ENCODE measurements at places on chromosomes 1 and 21.

- no peak for DNase-seq
These were observed 25.5 kb downstream of the UTS2 start for GRCh38 chr1:7827126-7827955.

- peak; percentile 40 for DNase-seq
These were observed 63.4 kb downstream of the B3GALT5 start for GRCh38 chr21:39675993-39676661.

GRCh38 chr1:165014753-165015152, 341.8 kb downstream of the LMX1A start:
- no peak for DNase-seq

GRCh38 chr1:155513300-155513916, 49.2 kb downstream of the ASH1L start:
- no peak for DNase-seq

GRCh38 chr1:36352910-36353878, 29.7 kb upstream of the EVA1B start:
- no peak for DNase-seq

DNA sequence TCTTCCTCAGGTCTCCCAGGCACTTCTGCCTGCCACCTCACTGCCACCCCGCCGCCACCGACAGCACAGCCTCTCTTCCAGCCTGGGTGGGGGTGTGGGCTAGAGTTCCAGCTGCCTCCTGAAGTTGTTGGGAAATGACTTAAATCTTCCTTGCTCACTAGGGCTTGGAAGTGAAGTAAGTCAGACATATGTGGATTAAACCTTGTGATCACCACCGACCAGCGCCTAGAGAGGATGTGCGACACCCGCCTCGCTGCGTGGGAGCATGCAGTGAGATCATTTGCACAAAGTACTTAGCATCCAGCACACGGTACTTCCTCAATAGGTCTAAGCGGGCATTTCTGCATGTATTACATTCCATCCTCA, 71.4 kb upstream of the FAM20B start:
- no peak for DNase-seq

- DNase-seq = no peak
These were observed 27.5 kb upstream of the DNAJC6 start for GRCh38 chr1:65281846-65282245.

DNA sequence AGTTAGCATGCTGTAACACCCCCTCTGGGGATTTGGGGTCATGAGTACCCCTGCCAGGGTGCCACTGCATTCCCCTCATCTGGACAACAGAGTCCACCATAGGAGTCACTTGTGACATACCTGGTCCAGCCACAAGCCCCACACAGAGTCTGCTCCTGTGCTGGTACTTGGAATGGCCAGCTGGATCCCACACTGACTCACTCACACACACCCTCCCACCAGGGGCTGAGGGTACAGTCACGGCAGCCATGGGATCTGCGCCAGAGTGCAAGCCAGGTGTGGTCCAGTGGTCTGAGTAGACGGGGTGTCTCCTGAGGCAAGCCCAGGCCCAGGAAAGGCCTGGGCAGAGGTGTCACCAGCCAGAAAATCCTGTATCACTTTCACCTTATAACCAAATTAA, 67.7 kb downstream of the MRPL39 start:
- DNase-seq = no peak

- DNase-seq = no peak
These were observed 7.2 kb downstream of the C1orf116 start for GRCh38 chr1:207025146-207025880.

- peak; percentile 26 for DNase-seq
These were observed 76.4 kb downstream of the SNRPE start for GRCh38 chr1:203937678-203938330.

- no peak for DNase-seq
These were observed 80.7 kb upstream of the CHODL start for GRCh38 chr21:18163956-18164355.

GRCh38 chr21:34989337-34990151, 59.6 kb downstream of the RUNX1 start:
- no peak for DNase-seq

- peak; percentile 49 for DNase-seq
These were observed 10.4 kb downstream of the SH3BGRL3 start for GRCh38 chr1:26290122-26290881.

DNA sequence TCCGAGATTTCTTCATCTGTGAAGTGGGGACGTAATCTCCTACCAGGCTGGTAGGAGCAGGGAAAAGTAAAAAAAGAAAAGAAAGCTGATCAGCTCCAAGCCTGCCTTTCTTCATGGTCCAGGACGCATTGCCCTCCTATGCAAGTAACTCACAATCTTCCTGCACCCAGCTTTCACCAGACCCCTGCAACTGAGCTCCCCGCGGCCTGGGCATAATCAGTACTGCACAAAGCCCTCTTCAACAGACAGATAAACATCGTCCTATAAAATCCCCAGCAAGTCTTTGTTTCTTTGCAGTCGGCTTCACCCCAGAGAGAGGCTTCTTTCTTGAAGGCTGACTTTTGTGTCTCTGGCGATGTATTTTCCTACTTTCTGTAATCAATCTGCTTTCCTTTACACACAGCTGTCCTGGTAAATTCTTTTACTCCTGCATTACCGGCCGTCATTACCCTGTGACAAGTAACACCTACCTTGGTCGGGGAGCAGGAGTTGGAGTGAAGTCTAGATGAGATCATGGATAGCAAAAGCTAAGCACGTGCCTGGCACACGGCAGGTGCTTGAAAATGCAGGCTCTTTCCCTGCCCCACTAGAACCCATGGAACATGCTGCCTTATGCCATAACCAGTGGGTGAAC, 8.3 kb downstream of the PADI1 start:
- no peak for DNase-seq

GRCh38 chr1:203281851-203282661, 23.3 kb upstream of the BTG2 start:
- DNase-seq = no peak

DNA sequence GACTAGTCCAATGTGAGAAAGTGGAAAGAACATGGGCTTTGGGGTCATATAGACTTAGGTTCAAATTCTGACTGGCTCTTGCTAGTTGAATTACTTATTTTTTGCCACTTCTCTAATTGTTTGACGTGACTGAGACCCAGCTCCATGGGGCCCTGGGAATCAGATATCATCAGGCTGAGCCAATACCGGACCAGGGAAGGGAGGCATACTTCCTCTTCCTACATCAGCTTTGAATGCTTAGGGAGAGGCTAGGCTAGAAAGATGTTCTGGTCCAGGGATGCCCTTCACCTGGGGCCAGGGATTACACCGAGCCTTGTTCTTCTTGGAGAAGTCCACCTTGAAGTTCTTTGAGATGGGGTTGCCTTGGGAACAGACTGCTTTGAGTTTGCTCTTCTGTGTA, 3.7 kb upstream of the NR1I3 start:
- no peak for DNase-seq

DNA sequence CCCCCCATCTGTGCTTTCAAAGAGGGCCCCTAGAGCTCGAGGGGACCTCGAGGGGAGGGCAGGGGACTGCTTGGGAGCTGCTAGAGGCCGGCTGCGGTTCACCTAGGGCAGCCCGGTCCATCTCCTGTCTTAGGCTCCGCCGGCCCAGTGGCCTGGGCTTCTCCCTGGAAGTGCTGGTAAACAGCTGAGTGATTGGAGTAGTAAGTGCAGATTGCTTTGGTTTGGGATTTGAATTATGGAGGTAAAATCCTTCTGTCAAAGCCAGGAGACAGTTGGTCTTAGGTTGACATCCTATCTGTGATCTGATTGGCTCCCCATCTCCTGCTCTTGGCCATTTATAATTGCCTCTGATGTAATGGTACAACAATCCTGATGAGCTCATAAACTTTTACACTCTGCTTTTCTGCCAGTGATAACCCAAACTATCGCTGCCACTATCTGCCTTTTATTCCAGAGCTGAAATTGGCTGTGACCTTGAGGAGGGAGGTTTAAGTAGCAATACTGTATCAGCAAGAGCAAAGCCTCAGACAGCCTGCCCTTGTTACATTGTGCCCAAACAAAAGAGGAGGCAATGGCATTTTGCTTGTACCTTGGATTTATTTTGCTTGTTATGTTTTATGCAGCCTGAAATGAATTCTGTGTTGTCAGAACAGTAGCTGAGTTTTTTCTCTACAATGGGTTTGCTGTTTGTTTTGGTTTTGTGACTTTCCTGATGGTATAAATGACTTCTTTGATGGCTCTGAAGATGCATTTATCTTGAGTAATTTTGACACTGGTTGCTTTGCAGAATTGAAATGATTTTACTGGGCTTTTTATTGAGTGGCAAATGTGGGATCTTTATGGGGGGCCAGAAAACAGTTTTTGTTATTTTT, 2.4 kb downstream of the ARID1A start:
- no peak for DNase-seq

- DNase-seq = no peak
These were observed 208.8 kb upstream of the JUN start for GRCh38 chr1:58992643-58993042.

- DNase-seq = no peak
These were observed 47.8 kb downstream of the UMODL1 start for GRCh38 chr21:42118901-42119300.

DNA sequence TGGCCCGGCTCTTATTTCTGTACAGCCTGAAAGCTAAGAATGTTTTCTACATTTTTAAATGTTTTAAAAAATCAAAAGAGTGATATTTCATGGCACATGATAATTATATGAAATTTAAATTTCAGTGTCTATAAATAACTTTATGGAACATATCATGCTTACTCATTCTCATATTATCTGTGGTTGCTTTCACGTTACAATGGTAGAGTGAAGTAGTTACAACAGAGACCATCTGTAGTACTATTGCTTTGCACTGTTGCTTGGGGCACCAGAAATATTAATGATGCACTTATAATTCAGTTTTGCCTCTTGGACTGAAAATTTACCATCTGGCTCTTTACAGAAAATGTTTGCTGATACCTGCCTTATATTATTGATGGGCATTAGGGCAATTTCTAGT, 481.6 kb downstream of the PLPP3 start:
- no peak for DNase-seq

GRCh38 chr1:112674986-112675727, 698 bp downstream of the MOV10 start:
- DNase-seq = peak; percentile 78

- no peak for DNase-seq
These were observed 804.4 kb downstream of the BRINP3 start for GRCh38 chr1:189673217-189673616.

- no peak for DNase-seq
These were observed 7.4 kb upstream of the INKA2 start for GRCh38 chr1:111746614-111746999.

- DNase-seq = peak; percentile 44
These were observed 456 bp upstream of the SMYD2 start for GRCh38 chr1:214280386-214281020.

GRCh38 chr1:184650177-184650866, 104.3 kb downstream of the EDEM3 start:
- no peak for DNase-seq

GRCh38 chr1:30521261-30521865, 202.0 kb downstream of the MATN1 start:
- no peak for DNase-seq

GRCh38 chr1:38028671-38029070, 16.1 kb downstream of the UTP11 start:
- no peak for DNase-seq

DNA sequence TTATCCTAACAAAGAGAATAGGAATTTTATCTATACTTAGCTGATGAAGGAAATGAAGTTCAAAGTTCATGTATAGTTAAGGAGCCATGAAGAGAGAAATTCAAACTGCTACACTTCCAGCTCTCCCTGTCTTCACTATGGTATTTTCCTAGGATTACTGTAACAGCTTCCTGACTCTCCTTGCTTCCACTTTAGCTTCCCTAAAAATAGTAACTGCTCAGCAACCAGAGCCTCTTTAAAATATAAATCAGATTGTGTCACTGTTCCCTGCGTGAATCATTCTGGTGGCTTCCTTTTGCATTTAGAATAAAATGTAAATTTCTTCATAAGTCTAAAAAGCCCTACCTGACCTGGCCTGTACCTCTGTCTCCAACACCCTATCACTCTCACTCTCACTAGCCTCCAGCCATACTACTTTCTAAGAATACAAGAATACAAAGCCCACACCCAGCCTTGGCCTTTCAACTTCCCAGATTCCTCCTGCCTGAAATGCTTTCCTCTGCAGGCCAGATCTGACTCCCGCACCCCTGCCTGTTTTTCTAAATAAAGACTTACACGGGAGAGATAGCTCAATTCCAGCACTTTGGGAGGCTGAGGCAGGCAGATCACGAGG, 30.5 kb downstream of the OR10J1 start:
- no peak for DNase-seq

DNA sequence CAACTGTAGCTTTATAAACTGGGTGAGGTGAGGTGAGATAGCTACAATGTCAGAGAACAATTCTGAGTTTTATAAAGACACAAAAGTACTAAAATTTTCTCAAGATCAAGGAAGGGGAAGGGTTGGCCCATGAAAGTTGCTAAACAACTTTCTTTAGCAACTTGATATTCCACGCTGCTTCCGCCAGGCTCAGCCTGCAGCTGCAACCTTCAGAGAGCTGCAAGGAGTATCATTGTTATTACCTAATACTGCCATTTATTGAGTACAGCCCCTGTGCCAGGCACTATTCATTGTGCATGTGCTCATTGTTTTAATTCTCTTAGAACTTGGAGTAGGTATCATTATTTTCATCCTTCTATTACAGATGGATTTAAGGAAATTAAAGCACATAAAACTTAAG, 34.1 kb upstream of the SUCO start:
- DNase-seq = no peak

DNA sequence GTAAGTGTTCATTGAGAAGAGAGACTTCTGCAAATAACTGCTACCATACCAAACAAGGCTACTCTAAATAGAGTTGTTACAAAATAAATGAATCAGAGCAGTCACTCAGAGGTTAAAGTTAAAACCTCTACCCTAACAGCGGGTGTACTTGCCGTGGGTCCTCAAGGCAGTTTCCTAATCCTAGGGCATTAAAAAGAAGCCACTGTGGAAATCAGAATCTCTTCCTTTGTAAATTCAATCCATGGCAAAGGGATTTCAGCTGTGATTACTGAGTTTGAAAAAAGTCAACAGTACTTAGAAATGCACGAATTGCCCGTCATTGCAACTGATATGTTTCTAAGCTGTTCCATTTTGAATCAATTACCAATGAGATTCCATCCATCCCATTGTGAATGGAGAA, 13.5 kb downstream of the TBX15 start:
- no peak for DNase-seq

DNA sequence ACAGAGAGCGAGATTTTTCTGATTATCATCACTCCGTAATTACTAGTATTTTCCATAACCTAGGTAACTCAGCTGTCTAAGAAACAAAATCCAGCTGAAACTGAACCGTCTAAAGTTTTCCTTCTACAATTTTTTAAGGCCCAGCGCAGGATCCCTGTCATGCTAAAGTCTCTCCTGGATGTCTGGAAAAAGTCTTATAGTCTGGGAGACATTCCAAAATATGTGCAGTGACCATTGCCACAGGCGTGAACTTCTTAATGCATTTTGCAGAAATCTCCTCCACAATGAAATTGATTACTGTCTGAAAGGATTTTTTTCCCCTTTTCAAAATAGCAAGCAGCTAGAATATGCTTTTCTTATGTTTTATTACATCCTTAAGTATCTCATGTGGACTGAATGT, 209.3 kb upstream of the C1orf105 start:
- DNase-seq = no peak

DNA sequence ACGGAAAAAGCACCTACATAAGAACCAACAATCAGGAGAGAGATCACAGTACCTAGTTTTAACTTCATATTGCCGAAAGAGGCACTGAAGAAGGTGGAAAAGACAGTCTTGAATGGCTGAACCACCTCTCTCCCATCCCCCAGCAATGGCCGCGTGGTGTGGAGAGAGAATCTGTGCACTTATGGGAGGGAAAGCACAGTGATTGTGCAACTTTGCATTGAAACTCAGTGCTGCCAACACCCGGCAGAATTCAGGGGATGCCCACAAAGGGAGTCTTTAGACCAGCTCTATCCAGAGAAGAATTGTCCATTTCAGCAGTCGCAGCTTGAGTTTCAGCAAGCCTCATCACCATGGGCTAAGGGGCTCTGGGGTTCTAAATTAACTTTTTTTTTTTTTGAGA, 186.3 kb upstream of the USP25 start:
- DNase-seq = no peak
